ENCODE measurements at places on chromosomes 2 and 18. TPM values are rescaled to one million over a fixed set of nuclear protein-coding genes. Genes with fewer than 3 reads are reported as not detected.

The TAF4B gene
- 1.5 TPM for total RNA-seq

The FBXO48 gene
- total RNA-seq: 1.1 TPM

The CD207 gene
- 0.48 TPM for total RNA-seq

The TMEM163 gene
- total RNA-seq: 0.91 TPM

The ZBTB7C gene
- 6.7 TPM for total RNA-seq

The CNDP1 gene
- not detected for total RNA-seq

The ITGAV gene
- total RNA-seq: 346 TPM

The TGFA gene
- 1.0 TPM for total RNA-seq

GRCh38 chr2:241814643-241815476 is 5.9 kb downstream of the NEU4 start:
- no peak for DNase-seq

- DNase-seq: no peak
Measured at GRCh38 chr2:143934626-143935481, 585.1 kb downstream of the ZEB2 start.

GRCh38 chr2:37149626-37150322 is 7.0 kb downstream of the EIF2AK2 start:
- no peak for DNase-seq

GRCh38 chr2:217434180-217434975 is 568.4 kb downstream of the TNS1 start:
- peak; percentile 87 for DNase-seq

GRCh38 chr18:34544930-34545329 is 165.2 kb upstream of the DTNA start:
- no peak for DNase-seq

DNA sequence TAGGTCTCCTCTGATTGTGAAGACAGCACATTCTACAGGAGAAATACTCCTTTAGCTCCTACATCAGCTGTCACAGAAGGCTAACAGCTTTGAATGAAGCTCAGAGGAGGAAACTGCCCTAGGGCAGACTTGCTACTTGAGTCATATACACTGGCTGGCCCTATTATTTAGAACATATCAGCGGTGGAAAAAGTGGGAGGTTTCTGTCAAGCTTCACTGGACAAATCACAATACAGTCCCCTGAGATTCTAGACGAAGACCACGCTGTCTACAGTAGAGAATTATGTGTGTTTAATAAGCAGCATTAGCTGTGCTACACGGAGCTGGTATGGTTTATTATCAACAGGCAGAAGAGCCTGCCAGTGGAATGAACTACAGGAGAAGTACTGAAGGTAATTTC is 230.9 kb upstream of the FSIP2 start:
- DNase-seq: no peak

DNA sequence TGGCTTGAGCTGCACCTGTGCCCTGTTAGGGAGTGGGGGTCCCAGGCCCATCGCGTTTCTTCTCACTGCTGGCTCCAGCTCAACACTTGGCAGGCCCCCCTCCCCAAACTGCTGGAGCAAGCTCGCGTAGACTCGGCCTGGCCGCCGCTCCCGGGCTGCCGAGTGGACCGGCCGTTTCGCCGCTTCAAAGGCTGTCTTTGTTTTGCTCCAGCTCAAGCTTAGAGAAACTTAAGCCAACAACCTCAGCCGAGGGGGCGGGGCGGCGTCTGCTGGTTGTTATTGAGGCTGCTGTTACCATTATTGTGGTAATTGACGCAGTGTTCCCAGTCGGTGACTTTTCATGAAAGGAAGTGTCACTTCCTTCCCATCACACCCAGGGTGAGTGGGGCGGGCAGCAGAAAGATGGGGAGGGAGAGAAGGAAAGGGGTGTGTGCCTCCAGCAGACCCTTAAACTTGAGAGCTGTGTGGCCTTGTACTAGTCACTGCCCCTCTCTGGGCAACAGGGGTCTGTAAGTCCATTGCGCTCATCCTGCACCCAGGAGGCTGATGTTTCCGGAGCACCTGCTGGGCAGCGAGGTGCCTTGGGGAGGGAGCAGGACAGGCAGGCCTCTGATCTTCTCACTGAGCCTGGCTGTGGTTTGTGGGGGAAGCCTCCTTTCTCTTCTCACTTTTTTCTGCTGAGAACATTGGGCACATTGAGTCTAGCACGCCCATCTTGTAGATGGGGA is 2.1 kb downstream of the ARID5A start:
- peak; percentile 82 for DNase-seq

DNA sequence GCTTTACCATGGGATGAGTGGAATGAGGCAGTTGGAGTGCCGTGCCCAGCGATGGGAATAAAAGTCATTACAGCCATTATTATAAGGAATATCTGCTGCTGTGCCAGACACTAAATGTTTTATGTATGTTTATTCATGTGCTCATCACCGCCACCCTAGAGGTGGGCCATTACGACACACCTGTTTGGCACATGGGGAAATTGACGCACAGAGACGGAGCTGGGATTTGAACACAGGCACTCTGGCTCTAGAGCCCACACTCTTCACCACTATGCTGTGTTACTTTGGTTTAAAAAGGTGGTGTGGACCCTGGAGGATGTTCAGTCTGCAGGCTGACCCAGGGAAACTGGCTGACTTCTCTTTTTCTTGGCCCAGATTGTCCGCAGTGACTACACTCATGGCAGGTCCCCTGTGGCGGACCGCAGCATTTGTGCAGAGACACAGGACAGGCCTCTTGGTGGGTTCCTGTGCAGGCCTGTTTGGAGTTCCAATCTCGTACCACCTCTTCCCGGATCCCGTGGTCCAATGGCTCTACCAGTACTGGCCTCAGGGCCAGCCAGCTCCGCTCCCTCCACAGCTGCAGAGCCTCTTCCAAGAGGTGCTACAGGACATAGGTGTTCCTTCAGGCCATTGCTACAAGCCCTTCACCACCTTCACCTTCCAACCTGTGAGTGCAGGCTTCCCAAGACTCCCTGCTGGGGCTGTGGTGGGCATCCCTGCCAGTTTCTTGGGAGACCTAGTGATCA is 1.6 kb downstream of the TMEM177 start:
- no peak for DNase-seq

- peak; percentile 35 for DNase-seq
Measured at GRCh38 chr18:78751664-78752063, 228.0 kb upstream of the SALL3 start.

DNA sequence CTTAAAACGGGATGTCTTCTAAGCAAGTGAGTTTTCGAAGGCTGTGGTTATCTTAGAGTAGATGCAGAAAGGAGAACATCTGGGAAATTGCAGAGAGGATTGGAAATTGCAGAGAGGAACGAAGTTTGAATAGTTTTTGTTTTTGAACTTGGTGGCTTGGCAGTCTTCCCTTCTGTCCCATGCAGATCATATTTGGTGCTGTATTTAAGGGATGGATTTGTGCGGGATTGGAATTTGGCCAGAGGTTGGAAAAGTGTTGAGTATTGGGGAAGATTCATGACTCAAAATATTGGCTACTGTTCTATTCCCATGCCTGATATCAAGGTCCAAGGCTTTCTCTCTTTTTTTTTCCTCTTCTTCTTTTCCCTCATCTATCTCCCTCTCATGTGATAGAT is 18.2 kb downstream of the PTPRM start:
- DNase-seq: no peak

- no peak for DNase-seq
Measured at GRCh38 chr2:219516888-219517287, 2.6 kb downstream of the ASIC4 start.

GRCh38 chr2:100960688-100961087 is 41.4 kb upstream of the RPL31 start:
- DNase-seq: no peak

DNA sequence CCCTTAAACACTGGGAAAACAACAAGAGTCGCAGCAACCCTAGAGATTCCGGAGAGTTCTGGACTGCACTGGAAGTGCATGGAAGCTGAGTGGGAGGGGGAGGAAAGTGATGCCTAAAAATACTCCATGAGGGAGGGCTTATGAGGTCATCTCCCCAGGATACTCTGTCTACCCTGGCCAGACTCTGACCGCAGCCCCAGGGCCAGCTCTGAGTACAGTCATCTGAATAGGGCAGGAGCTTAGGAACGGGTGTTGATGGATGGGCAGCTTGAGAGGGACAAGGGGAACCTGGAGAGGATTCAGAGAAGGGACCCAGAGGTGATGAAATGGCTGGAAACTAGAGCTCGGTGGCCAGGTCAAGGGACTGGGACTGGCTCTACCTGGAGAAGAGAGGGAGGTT is 79.3 kb upstream of the IGFBP5 start:
- DNase-seq: peak; percentile 88

DNA sequence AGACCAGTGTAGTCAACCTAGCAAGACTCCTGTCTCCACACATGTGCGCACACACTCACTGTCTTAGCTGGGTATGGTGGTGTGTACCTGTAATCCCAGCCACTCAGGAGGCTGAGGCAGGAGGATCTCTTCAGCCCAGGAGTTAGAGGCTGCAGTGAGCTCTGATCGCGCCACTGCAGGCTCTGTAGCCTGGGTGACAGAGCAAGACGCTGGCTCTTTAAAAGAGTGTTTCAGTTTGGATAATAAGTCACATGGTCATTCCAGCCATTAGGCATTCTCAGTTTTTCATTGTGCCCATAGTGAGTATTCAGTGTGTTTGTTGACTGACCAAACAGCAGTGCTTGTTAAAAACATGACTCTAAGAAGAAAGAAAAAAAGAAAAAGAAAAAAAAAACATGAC is 31.0 kb downstream of the RAB10 start:
- DNase-seq: no peak

- DNase-seq: no peak
Measured at GRCh38 chr2:202442882-202443281, 66.8 kb downstream of the BMPR2 start.

DNA sequence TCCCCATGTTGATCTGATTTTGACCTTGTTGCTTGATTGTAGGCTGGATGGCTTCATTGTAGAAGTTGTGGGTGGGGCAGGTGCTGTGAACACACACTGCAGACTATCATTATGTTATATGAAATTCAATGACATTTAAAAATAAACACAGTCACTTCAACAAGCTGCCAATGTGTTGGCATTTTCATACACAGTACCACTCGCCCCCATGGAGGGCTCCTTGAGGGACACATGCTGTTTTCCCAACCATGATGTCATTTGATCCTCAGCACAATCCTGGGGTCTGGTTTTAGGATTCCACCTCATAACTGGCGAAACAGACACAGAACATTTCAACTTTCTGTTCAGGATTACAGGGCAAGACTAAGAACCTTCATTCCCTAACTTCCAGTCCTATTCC is 86.9 kb downstream of the ZCCHC2 start:
- DNase-seq: no peak

DNA sequence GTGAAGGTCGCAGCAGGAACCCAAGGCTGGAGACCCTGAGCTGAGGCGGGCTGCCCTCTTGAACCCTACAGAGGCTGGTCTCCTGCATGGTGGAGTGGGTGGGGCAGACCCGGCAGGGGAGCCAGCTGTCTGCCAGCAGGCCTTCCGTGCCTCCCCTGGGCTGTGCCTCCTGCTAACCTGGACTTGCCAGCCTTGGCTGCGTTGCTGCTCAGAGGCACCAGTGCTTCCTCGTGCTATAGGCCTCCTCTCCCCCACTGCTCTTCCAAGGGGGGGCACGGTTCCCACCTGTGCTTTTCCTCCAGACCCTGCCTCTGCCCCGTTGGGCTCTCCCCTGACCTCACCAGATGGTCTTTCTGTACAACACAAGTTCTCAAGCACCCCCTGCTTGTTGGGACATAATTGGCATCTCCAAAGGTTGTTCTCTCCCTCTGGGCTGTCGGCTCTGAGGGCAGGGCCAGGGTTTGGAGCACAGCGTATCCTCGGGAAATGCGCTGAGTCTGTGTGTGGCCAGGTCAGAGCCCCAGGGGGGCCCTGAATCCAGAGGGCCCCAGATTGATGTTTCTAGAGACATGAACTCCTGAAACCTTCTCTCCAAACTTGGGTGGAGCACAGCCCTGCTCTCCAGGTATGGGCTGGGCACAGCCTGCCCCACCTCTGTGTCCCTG is 6.7 kb downstream of the ARHGEF4 start:
- DNase-seq: no peak

GRCh38 chr2:44167311-44167907 is 1.3 kb upstream of the PPM1B start:
- no peak for DNase-seq

DNA sequence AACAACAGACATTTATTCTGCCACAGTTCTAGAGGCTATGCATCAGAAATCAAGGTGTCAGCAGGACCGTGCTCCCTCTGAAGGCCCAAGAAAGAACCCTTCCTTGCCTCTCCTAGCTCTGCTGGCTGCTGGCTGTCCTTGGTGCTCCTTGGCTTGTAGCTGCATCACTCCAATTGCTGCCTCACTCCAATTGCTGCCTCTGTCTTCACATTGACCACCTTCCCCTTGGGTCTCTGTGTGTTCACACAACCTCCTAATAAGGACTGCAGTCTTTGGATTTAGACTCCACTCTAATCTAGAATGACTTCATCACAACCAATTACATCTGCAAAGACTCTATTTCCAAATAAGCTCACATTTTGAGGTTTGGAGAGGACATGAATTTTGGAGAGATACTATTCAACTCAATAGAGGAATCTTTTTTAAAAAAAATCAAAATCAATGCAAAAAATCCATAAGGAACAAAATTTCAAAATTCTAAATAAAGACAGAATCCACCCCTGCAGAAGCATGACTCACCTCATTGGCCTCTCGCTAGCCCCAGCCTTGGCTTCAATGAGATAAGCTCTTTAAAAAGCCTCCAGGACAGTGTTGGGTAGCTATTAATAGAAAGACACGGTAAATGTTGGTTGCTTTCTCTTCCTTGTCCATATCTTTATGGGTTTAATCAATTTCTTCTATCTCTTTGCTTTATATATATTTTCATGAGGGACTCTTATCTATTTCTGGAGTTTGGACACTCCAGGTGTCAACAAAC is 267.6 kb upstream of the MGAT5 start:
- peak; percentile 32 for DNase-seq

GRCh38 chr2:64846177-64846576 is 143.0 kb upstream of the SLC1A4 start:
- DNase-seq: no peak

- DNase-seq: no peak
Measured at GRCh38 chr18:22048221-22048620, 121.2 kb upstream of the GATA6 start.

- DNase-seq: no peak
Measured at GRCh38 chr2:190365499-190366204, 22.3 kb downstream of the INPP1 start.

DNA sequence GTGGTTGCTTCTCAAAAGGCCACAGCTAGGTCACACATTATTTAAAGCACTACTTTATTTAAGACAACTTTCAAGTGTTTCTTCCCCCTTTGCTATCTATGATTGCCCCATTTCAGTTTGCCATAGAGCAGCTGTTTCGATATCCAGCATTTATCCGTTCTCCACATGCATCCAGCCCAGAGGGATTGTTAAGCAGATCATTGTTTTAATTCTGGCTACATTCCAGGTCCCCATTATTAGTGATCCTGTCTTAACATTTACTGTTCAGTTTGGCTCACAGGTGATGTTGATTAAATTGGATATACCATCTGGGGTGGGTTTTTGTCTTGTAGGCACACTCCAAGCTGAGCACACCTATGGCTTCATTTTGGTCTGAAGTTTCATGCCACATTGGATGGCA is 638.7 kb downstream of the ZEB2 start:
- DNase-seq: no peak

- no peak for DNase-seq
Measured at GRCh38 chr2:100244881-100245605, 77.3 kb downstream of the LONRF2 start.
